ENCODE measurements at places on chromosomes 3 and 15. TPM values are rescaled to one million over a fixed set of nuclear protein-coding genes. Genes with fewer than 3 reads are reported as not detected.

DNA sequence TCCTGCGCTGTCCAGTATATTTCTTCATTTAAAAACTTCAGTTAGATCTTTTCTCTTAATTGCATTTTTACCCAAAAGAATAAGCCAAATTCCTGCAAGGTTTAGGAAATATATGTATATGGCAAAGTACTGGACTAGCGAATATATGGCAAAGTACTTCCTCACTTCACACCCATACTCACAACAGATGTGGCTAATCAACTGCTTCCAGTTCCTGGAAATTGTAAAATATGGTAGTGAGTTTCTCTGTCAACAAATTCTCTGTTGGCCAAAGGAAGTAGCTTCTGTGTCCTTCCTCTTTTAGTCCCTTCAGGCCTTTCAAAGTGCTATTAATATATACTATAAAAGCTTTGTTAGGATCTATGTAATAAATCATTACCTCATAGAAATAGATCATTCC lies 22.0 kb downstream of the GPR15 start:
- no peak for DNase-seq

The SYNPR gene
- total RNA-seq = not detected

The HHATL gene
- total RNA-seq = not detected

DNA sequence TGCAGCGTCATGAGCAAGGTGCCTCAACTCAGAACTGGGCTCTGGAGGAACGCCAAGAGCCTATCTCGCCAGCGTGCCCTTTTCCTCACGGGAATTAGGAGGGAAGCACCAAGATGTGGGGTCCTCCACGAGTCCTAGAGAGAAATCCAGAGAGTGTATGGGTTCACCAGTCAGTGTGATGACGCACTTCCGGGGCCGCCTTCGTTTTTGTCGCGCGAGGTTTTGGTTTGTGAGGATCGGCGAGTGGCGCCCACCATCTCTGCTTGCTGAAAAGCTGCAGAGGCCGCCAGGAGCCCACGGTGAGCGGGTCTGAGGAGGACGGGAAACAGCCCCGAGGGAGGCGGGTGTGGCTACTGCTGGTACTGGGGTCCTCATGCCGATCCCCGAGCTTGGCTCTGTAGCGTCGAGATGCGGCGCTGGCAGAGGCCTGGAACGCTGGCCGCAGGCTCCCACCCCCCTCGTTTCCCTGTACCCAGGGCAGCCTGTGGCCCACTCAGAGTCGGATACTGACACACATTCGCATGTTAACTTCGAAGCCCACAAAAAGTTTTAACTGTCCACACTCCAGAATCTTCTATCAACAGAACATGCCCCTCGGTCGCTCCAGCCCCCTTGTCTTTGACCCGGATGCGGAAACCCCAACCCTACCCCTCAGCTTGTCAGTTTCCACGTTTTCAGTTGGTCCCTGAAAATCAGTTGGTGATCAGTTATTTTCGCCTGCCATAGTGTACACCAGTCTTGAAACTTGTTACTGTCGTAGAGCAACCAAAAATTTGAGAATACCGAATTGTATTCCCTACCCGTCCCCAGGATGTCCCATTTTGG lies 30.4 kb downstream of the ZNF662 start:
- no peak for DNase-seq

DNA sequence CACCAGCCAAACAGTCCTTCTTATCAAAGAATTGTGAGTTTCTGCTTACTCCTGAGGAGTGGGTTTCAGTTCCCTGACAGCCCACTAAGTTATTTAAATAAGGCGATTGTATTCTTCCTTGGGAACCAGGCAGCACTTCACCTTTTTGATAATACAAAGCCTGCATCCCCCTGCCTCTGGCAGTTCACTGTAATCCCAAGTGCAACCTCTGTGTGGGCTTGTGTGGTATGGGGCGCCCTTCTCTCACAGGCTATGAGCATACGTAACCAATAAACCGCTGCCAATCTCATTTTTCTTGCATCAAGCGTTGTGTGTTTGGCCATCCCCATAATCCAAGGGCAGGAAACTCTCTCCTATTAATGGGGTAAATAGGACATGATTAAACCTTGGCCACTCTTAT lies 1025.6 kb downstream of the NSUN3 start:
- no peak for DNase-seq

- peak; percentile 76 for DNase-seq
Observed at GRCh38 chr3:35385271-35385670, 254.1 kb upstream of the ARPP21 start.

DNA sequence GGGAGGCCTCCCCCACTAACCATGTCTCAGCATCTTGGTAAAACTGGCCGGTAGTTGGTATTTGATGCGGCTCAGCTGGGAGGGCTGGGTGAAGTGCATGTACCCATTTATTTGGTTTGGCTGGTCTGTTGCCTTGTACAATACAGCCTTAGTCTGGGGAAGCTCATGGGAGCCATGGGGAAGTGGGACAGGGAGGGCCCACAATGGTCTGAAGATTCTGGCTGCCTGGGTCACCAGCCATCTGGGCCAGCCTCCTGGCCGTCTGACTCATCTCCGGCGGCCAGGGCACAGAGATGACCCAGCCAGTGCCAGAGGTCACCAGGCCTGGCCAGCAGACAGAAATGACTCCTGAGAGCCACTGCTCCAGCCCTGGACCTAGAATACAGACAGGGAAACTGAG lies 51.6 kb upstream of the SMAD6 start:
- peak; percentile 37 for DNase-seq

The THAP10 gene
- 8.9 TPM for total RNA-seq

GRCh38 chr15:90680371-90680935 lies 36.7 kb upstream of the BLM start:
- DNase-seq = peak; percentile 95

- DNase-seq = no peak
Observed at GRCh38 chr15:36579792-36580431, 486 bp downstream of the CDIN1 start.

DNA sequence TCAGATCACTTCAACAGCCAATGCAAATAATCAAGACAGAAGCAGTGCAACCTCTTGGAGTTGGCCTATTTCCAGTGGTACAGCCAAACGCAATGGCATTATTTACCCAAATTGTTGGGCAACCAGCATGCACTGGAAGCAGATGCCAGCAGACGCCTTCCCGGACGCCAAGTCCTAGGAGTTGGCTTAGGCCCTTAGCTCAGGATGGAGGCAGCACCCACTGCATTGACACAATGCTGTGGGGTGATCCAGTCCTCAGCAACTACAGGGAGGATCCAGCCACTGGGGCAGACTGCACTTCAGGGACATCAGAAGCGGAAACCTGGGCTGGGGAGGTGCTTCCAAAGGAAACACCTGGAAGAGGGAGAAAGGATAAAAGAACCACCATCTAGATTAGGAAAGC lies 290.4 kb downstream of the FAM43A start:
- DNase-seq = no peak

DNA sequence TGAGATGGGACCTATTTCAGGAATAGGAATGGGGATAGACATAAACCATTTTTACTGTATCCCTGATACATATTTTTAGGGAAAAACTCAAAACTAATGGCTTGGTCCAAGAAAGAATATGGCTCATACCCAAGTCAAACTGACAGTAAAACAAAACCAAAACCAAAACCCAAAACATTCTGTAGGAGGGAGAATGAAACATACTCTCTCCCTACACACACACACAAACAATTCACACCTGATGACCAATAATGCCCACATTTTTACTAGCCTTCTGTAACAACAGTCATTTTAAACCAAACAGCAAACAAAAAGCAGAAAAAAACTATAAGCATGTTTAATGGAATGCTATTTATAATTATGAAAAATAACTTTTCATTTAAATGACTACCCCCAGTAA lies 74.9 kb downstream of the NBEAL2 start:
- DNase-seq = no peak

GRCh38 chr3:18153571-18154173 lies 271.5 kb downstream of the SATB1 start:
- DNase-seq = peak; percentile 92

The TTLL13 gene
- not detected for total RNA-seq

DNA sequence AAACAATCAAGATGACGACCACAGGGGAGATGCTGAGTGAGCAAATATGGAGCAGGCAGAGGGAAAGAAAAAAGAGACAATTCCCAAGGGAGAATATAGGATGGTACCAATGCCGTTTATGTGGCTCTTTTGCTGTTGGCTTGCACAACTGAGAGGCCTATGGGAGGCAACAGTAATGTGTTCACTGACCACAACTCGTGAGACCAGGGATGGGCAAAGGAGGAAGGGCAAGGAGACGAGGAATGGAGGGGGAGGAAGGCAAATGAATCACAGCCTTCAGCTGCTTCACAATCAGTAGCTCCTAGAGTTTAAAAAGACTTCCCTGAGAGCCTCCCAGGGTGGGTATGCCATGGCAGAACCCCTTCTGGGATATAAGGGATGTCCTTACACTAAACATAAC lies 131.5 kb downstream of the SLC9A9 start:
- peak; percentile 73 for DNase-seq

DNA sequence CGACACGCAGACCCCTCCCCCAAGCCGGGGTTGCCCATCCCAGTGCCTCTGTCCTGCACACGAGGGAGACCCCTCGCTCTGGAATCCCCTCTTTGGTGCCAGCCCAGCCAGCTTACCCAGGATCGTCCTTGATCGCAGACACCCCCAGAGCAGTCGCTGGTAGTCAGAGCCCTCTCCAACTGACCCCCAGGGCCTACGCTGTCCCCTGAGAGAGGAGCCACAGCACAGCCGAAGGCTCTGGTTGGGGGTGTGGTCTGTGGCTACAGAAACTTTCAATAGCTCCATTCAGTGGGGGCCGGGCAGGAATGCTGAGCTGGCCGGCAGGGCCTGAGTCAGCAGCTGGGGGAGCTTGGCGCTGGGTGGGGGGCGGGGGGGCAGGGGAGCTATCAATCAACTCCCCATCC lies at the start of gene LCTL:
Gene LCTL, minus strand, starts transcription at position 258 of the 404 bp plus-strand sequence. CDS start 633 bp downstream, outside the sequence.
- DNase-seq = peak; percentile 46

The XYLB gene
- 2.2 TPM for total RNA-seq

GRCh38 chr3:134922101-134922500 lies 127.0 kb downstream of the EPHB1 start:
- DNase-seq = no peak

DNA sequence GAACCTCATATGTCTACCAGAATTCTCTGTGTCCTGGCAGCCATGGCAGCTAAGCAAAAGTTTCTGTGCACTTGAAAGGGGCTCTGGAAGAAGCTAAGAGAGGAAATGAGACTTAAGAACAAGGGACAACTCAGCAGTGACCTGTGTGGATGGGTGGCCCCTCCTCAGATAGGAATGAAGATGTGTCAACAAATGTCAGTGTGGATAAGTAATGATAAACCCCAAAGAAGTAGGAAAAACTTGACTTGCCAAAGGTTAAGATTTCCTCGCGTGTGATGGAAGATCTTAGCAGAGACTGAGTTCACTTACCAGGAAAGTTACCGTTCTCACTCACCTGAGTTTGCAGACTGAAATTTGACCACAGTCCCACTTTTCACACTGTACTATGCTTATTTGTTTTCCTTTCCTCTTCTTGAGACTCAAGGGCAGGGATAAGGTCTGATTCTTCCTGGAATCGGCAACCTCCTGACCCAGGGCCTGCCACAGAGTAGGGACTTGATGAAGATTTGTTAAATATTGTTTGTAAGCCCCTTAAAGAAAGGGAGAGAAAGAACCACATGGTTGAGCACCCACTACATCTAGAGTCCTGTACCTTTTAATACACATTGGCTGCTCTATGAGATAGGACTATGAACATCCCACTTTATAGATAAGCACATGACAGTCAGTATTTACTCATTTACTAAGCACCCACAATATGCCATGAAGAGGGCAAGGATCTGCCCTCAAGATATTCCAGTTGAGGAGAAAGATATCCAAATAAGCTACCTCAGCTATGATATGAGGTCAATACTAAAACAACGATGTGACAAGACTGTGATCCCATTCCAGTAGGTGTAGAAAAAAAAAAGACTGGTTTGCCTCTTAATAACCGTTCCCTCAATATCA lies 7.3 kb upstream of the HRH1 start:
- no peak for DNase-seq

The PPM1L gene
- total RNA-seq = 0.19 TPM
